Activated CD8-positive, alpha-beta memory T cell treated with anti-CD3 and anti-CD28 coated beads for 1 hour (primary cell): ENCODE measurements at places on chromosomes 12 and 14.

DNA sequence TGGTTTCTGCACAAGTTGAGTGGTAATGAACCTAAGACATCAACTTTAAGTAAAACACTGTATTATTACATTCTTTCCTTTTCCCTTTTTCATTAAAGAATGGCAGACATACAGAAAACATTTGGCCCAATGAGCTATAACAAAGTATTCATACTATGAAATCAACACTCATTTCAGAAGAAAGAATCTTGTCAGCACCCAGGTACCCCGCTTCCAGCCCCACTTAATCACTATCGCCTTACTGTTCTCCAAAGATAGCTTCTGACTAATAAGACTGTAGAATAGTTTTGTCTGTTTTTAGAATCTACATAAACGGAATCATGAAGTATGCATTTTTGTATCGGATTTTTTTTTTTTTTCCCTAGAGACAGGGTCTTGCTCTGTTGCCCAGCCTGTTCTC is 9.5 kb downstream of the CNTN1 start:
- no peak for DNase-seq

GRCh38 chr12:124111006-124111405 is 138.0 kb downstream of the ZNF664 start:
- DNase-seq = no peak

GRCh38 chr14:71380271-71380670 is 473.0 kb downstream of the PCNX1 start:
- no peak for DNase-seq

DNA sequence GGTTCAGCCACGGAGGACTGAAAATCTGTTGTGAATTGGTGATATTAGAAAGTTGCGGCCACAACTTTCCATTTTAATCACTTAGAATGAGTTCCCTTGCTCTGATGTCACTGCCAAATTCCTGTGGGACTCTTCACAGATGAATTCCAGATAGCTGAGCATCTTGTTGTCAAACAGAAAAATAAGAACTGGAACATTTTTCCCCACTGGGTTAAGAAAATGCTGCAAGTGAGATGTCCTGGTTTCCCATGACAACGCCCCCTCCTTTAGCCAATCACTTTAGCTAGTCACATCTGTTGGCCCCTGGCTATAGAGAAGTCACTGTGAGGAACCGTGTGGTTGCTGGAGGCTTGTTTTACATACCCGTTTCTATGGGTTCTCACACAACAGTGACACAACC is 135.9 kb downstream of the KTN1 start:
- no peak for DNase-seq

- no peak for DNase-seq
Measured at GRCh38 chr12:65656156-65656882, 168.0 kb upstream of the HMGA2 start.

GRCh38 chr12:18446061-18446644 is 184.8 kb downstream of the PIK3C2G start:
- DNase-seq = no peak

DNA sequence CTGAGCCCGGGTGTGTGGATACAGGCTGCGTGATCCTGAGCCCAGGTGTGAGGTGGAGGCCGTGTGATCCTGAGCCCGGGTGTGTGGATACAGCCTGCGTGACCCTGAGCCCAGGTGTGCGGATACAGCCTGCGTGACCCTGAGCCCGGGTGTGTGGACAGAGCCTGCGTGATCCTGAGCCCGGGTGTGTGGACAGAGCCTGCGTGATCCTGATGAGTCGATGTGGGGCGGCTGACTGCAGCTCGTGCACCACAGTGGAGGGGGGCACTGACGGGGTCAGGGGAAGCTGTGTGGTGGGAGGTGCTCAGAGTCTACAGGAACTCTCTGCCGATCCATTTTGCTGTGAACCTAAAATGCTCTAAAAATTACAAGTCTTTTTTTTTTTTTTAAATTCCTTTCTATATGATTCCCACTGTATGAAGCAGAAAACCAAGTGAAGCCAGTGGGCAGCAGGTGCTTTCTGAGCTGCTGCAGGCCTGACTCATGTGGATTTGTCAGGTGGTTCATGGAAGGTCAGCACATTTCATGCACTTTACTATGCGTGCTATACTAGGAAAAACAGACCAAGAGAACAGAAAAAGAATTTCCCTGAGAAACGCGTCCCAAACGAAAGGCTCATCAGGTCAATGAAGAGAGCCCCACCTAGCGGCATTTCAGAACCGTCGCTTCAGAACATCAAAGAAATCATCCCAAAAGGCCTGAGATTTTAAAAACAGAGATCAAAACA is 19.3 kb downstream of the BRF1 start:
- DNase-seq = no peak

- no peak for DNase-seq
Measured at GRCh38 chr12:12470751-12471306, 91.8 kb downstream of the DUSP16 start.

DNA sequence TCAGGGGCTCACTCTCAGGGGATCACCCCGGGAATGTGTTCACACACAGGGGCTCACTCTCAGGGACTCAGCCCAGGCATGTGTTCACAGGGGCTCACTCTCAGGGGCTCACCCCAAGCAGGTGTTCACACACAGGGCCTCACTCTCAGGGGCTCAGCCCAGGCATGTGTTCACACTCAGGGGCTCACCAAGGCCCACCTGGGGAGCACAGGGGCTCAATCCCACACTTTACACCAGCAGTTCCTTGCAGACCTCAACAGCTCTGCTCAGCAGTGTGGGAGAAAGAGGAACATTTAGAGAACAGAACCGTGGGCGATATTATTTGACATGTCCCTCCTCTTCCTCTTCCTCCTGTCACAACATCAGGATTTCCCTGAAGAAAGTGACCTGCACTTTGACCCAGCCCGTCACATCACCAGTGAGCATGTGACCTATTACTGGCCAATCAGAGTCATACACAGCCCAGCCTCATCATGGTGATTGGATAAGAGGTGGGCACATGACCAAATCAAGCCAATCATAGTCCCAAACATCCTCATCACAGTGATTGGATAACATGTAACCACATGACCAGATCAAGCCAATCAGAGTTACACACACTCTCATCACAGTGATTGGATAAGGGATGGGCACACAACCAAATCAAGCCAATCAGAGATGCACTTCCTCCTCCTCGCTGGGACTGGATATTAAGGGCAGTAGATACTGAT is 359.4 kb upstream of the SFSWAP start:
- DNase-seq = no peak
